Activated CD4-positive, alpha-beta T cell treated with anti-CD3 and anti-CD28 coated beads, Interleukin-2, amount 10 ng/mL, durations not matched to agents 7 days and 5 days (primary cell): ENCODE measurements at places on chromosomes 4 and X.
A peak's percentile ranks its signal among the peaks of the same experiment; 100 is the strongest.

DNA sequence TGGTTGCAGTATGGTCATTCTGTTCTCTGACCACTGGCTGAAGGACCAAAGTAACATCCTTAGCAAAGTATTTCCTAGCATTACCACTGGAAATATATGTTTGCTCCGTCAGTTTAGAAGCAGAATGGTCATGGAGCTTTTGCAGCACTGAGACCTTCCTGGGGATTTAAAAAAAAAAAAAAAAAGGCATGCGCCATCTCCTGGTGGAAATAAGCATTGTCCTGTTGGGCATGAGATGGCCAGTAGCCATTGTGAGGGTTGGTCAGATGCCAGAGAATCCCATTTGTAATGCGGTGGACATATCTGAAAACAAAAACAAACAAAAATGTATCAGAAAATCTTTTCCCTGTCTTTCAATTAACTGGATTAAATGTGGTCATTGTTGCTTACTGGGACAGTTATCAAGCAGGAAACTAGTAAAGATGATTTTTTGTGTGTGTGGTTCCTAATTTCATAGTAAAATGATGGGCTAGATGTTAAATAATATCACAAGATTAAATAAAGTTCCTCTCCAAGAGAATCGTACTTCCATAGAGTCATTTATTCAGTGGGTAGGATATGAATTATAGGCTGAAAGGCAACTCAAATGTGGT lies 139.6 kb downstream of the SOWAHB start:
- no peak for DNase-seq

- DNase-seq: no peak
These were observed 30.2 kb downstream of the REELD1 start for GRCh38 chr4:146244496-146244895.

- DNase-seq: no peak
These were observed 22.7 kb downstream of the NUDT6 start for GRCh38 chr4:122899682-122900081.

DNA sequence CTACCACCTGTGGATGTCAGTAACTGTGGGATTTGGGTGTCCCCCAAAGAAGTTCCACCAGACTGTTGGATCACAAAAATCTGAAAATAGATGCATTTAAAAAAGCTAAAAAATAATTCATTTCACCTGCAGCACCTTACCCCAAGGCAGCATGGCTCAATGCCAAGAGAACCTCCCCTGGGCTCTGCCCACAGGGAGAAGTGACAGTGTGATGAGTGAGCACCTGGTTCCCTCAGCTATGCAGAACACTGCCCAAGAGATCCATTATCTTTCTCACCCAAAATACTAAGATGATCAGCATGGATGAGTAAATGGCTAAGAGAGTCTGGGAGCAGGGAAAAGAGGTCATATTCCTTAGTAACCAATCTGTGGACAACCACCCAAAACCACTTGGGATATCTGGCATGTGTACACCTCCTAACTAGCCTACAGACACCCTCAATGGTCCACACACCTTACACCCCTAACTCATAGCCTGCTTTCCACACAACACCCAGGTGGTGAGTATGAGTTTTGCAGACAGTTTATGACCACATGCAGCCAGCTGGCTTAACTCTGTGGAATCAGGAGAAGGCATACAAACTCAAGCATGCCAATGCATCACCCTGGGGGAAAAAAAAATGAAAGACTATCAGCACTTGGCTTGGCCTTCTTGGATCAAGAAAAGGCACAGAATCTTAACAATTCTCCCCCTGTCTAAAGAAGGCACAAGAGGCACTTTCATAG lies 416.5 kb upstream of the SMIM31 start:
- no peak for DNase-seq

- DNase-seq: no peak
These were observed 2.6 kb upstream of the KANTR start for GRCh38 chrX:53091354-53091753.

DNA sequence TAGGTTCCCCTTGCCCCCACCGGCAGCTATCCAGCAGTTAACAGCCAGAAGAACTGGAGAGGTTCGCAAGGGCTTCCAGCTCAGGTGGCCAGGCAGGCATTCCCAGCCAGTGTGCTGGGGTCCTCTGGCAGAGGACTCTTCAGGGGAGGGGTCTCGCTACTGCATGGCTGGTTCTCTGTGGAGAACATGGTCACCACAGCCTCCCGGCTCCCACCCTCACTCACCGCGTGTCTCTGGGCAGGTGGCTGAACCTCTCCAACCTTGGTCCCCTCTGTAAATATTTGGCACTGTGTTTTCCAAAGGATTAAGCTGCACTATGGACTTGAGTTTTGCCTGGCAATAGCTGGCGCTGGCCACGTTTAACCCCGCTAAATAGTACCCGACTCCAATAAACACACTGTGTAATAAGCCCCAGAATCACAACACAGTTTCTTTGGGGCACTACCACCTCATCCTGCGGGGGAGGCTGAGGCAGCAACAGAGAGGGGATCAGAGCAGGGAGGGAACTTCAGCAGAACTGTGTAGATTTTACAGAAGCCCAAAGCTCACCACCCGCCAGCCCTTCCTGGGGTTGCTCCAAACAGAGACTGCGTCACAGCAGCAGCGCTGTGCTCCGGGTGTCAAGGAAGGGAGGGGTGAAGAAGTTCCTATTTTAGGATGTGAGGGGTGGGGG lies 15.2 kb downstream of the BCOR start:
- no peak for DNase-seq

DNA sequence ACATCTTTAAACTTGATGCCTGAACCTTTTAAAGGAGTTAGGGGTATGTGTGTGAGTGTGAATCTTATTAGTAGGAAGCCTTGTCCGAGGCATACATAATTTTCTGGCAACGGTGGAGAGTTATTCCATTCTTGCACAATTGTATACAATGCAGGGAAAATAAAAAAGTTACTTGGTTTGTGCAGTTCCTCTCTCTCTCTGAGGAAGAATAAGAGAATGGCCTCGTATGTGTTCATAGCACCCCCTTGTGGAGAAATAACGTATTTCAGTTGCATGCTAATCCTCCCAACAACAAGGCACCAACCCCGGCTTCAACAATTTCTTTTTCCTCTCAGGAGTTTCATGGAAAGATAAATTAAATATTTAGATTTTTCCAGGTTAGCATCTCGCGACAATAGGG lies 33.7 kb upstream of the FGF13 start:
- DNase-seq: peak; percentile 23

GRCh38 chrX:150548684-150549083 lies 19.7 kb upstream of the MTM1 start:
- DNase-seq: no peak

DNA sequence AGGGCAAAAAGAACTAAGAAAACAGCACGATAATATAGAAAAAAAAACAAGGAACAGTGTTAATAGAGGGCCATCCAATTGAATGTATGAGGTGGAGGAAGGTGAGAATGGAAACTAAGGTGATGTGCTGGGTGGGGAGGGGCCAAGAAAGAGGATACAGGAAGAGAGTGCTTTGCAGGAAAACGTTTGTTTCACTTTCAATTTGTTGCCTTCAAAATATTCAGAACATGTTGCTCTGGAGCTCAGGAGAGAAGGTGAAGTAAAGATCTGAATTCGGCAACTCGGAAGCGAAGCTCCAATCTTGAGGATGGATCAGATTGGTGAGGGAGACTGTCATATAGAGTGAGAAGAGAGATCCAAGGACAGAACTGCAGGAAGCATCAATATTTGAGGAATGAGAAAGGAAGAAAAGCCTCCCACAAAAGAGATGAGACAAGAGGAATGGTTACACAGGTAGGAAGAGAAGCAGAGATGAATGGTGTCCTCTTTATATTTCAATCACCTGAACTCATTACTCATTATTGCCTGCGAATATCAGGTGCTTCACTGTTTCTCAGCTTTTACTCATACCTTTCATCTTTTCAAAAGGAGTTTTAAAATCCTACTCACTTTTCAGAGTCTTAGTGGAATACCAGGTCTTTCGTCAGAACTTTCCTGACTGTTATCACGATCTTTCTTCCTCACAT lies 14.7 kb upstream of the SEC24D start:
- DNase-seq: peak; percentile 65

DNA sequence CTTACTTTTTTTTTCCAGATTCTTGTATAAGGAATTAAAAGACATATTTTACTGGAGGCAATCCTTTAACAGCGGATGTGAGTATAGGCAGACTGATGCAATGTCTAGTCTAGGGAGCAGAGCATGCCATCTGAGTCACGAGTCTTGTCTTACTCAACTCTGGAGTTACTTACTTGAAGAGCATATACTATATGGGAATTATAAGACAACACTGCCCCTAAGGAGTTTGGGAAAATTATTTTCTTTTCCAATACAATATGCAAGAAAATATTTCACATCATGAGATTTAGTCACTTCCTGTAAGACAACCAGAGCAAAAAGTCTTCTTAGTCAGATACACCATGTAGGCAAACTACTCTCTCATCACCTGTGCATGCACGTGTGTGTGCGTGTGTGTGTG lies 537.3 kb upstream of the FTHL17 start:
- no peak for DNase-seq

GRCh38 chrX:16695079-16695676 lies 17.3 kb downstream of the CTPS2 start:
- peak; percentile 60 for DNase-seq

DNA sequence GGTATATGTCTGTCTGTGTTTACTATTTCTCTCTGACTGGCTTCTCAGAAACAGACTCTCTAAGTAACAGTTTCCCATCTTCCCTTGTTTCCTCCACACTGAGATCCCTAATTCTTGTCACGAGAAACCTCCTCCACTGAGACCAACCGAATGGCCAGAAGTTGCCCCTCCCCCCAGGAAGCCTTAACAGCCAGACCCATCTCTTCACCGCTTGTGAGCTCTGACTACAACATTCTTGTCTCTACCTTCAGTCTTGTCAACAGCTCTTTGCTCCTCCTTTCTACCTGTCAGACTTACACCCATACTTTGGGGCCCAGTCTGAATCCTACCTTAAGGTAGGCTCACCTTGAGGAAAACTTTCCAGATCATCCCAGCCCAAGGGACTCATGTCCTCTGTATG lies 90.8 kb downstream of the NHSL2 start:
- no peak for DNase-seq

- DNase-seq: no peak
These were observed 148.6 kb upstream of the LEF1 start for GRCh38 chr4:108317377-108317776.

DNA sequence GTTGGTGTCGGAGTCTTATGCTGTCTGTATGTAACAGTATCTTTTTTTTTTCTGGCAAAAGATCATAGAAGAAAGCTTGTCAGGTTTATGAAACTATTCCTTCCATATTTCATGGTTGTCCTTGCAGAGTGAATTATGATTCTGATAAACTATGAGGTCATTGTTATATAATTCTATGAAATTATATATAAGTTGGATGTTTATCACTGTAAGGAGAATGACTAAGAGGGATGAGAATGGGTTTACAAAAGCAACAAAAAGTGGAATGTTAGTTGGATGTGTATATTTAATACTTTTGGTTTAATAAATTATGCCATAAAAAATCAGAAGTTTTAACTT lies 43.1 kb downstream of the RAPGEF2 start:
- no peak for DNase-seq

GRCh38 chrX:30253257-30253656 lies 6.3 kb downstream of the MAGEB1 start:
- no peak for DNase-seq

DNA sequence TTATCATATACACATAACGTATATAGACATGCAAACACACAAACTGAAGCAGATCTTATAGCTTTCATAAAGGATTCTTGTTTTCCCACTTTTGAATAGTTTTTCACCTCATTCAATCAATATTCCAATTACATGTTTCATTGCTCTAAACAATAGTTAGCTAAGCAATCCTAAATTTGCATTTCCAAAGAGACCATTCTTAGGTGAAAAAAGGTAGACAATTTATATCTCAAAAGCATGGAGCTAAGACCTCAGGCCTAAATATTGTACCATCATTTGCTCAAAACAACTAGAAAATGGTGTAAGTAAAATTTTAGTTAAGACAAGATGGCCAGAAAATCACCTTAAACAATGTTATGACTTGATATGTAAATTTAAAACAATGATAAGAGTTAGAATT lies 1148.5 kb upstream of the DIAPH2 start:
- no peak for DNase-seq

DNA sequence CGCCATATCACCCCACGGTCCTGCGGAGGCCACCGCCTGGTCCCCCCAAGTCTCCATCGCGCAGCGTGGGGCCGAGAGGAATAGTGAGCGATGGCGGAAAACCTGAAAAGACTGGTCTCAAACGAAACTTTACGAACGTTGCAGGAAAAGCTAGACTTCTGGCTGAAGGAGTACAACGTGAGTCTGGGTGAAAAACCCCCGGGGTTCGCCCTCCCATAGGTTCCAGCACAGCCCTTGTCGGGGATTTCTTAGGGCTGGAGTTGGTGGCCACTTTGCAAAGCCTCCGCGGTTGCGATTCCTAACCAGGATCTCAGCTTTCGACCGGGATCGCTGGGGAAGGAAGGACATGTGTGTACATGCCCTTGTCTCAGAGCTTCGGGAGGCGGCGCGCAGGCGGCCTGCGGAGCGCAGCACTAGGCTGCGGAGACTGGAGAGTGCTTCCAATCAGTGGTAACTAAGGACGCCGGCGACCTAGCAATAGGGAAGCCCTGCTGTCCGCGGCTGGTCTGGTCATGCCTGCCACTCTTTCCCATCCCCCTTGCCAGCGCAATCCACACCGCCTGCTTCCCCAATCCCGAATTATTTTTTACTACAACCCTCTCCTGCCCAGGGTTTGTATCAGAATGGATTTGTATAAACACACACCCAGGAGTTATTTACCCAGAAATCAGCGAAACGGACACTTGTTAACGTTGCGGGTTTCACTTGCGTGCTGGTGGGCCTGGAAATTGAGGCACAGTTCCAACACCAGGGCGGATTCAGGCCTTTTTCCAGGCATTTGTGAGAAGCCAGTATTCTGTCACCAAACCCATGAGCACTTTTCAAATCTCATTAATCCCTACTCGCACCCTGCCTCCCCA lies 741 bp downstream of the SPATA18 start:
- DNase-seq: no peak
